ENCODE measurements at places on chromosomes 3 and 15.

DNA sequence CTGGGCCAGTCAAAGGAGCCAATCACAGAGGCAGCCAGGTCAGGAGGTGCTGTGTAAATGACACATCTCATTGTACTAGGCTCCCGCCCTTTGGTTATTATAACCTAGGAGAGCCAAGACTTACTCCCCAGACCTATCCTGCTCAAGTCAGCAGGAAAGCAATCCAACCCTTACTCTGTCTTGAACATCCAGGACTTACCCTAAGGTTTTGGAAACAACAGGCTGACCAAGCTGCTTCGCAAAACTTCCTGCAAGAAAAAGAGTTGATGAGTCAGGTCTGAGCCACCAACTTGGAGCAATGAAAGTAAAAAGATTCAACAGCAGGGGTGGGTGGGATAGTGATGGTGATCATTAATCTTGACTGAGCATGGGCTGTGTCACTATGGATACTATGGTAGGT lies 144.4 kb downstream of the MYLK start:
- DNase-seq: no peak

DNA sequence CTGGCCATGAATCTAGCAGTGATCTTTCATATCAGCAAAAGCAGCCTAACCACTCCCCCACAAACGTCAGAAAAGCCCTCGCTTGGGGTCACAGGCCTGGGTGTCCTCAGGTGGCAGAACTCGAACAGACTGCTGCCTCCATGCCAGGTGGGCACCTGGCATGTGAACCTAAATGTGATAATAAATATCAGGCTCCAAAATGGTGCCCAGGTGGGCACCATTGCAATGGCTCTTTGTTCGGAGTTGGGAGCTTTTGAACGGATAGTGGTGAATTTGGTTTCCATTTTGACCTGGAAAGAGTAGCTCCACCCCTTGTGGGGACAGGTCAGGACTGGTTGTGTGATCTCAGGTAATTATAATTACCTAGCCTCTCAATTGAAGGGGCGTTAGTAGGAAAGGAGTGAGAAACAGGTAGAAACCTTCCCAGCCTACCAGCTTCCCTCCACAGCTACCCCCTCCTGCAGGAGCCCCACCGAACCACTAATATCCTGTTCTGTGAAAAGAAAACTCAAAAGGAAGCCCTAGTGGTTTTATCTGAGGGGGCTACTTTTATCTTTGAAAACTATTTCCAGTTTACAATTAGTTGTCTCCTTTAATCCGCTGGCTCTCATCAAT lies 18.1 kb downstream of the MYO1E start:
- no peak for DNase-seq

DNA sequence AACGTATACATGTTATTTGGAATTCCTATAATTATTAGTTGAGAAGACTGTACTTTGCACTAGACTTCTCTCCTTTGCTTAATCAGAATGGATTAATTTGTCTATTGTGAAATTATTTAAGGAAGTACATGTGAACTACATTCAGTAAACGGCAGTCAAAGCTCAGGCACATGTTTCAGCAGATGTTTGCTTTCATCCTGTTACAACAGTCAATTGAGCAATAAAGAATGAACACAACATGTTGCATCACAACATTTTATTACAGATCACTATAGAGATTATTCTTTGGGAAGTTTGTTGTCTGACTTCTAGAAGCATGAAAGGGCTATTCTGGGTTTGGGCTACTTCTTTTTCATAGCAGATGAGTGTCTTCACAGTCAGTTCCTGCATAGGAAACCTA lies 39.2 kb downstream of the RAB27A start:
- no peak for DNase-seq

GRCh38 chr3:143100451-143100850 lies 19.1 kb upstream of the CHST2 start:
- no peak for DNase-seq

GRCh38 chr15:85710340-85710842 lies 84.3 kb downstream of the KLHL25 start:
- no peak for DNase-seq

GRCh38 chr3:197373096-197373495 lies 74.7 kb upstream of the DLG1 start:
- no peak for DNase-seq

DNA sequence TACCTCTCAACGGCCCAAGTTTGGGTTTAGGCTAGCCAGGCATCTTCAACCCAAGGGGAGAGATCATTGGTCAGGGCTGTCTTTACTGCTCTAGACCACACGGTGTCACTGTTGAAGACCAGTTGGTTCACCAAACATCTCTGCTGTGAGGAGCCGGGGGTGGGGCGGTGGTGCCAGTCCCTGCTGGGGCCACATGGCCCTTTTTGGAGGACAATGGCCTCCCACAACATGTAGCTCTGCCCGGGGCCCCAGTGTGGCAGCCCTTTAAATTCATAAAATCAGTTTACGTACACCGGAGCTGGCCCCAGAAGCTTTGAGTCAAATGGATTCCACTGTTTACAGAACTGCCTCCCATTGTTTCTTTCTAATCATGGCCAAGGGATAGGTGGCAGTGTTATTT lies 19.1 kb upstream of the TM4SF18 start:
- no peak for DNase-seq

- DNase-seq: no peak
Measured at GRCh38 chr3:23481011-23481615, 278.0 kb downstream of the UBE2E2 start.

DNA sequence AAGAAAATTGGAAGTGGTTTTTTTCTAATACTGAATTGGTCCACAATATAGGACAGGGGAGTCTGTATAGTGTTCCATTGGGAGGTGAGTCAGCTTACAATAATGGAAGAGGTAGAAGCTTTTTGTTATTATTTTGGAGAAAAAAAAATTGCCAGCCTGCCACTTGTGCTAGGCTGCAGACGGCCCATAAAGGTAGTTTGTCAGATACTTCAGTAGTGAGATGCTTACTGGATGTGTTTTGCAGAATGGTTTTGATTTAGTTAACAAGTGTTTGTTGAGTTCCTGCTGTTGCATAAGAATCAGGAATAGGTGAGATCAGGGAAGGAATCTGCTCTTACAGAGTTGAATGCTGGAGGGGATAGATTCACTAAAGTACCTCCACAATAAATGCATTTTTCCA lies 1.0 kb downstream of the DTWD1 start:
- no peak for DNase-seq

GRCh38 chr3:188153437-188154013 lies 432 bp upstream of the LPP start:
- DNase-seq: no peak

DNA sequence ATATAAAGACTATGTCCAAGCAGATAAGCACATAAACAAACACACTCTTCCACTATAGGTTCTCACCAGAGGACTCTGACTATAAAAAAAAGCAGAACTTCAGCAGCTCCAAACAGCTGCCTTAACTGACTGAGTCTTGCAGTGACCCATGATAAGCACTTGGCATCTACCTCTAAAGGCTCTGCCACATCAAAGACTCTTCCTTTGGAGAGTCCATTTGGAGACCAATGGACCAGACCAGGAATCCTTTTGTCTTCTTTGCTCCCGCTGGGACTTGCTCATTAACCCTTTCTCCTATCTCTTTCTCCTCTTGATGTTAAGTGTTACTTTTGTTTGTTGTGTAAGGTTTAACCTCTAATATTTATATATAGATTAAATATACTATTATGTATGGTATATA lies 424.1 kb downstream of the RSL24D1 start:
- no peak for DNase-seq

- no peak for DNase-seq
Measured at GRCh38 chr15:32966512-32966911, 228.0 kb downstream of the FMN1 start.

DNA sequence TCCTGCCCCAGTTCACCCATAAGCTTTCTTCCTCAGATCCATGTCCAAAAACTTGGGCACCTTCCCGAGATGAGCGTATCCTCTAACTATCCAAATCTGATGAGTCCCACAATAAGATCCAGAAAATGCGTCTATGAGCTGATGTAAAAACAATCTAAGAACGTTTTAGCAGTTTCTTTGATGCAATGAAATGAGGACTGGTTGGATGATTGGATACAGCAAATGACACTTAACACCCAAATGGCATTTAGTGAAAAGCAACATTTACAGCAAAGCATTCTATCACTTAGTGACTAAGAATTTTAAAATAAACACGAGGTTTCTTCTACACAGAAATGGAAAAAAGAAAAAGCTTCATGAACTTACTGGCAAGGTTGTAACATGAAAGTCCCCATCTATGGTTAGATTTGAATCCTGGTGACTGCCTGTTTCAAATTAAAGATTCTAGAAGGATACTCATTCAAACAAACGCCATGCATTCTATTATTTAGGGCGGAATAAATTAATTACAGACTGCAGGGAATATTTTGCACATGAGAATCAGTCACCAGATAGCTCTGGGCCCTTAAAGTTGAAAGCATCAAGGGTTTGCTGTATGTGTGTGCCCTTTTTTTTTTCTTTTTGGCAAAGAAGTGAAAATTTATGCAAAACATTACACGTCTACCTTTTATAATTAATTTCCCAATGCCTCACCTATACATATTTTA lies 598.6 kb downstream of the FOXP1 start:
- no peak for DNase-seq

DNA sequence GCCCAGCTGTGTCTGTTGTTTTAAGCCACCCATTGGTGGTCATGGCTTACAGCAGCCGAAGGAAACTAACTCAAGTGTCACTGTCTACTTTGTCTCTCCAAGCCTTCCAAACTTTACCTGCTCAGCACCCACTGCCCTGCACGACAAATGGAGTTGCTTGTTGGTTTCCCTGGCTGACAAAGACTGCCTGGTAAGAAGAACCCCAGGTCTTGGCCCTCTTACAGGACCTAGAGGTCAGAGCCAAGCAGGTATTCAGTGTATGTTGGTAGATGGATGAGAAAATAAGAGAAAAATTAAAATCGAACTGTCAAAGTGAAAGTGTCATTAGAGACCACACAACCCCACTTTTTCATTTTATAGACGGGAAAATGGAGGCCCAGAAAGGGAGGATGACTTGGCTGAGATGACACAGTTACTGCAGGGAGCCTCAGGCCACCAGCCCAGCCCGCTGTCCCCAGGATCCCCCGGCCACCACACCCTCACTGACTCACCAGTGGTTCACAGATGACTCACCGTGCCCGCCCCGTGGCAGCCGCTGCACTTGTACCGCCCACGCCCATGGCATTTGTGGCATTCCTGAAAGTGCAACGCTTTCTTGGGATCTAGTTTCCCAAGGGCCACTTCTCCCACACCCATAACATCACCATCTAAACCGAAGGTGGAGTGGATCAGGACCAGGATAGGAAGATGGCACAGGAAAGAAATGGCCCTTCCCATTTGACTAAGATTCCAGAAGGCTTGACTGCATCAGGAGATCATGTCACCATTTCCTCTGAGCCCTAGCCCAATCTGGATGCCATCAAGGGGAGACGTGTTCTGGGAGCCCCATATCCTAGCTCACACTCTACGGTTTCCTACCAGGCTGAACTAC lies 15.2 kb downstream of the SSUH2 start:
- peak; percentile 21 for DNase-seq

DNA sequence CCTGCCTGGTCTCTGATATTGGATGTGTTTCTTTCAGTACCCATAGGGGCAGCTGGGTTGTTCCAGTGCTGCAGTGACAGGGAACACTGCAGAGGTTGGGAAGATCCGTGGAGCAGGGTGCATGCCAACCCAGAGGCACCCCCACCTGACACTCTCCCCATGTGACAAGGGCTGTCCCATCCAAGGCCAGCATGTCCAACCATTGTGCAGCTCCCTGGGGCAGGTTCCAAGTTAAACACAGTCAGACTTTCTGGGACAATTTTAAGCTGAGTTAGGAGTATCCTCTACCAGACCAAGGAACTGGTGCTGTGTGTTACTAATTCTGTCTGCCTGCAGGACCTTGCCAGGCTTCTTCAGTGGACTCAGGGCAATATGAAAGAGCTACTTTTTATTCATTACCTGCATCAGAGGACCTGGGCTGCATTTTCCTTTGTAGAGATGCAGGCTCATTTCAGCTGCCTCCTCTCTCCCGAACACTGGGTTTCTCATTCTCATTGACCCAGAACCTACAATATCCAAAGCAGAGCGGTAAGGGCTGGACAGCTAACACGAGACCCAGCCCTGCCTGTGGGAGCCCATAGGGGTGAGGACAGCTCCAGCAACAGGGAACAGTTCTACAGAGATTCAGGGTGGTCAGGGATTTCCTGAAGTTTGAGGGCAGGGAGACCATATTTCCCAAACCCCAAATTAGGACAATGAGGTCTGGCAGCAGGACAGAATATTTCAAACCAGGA lies 72.7 kb downstream of the SPSB4 start:
- no peak for DNase-seq

DNA sequence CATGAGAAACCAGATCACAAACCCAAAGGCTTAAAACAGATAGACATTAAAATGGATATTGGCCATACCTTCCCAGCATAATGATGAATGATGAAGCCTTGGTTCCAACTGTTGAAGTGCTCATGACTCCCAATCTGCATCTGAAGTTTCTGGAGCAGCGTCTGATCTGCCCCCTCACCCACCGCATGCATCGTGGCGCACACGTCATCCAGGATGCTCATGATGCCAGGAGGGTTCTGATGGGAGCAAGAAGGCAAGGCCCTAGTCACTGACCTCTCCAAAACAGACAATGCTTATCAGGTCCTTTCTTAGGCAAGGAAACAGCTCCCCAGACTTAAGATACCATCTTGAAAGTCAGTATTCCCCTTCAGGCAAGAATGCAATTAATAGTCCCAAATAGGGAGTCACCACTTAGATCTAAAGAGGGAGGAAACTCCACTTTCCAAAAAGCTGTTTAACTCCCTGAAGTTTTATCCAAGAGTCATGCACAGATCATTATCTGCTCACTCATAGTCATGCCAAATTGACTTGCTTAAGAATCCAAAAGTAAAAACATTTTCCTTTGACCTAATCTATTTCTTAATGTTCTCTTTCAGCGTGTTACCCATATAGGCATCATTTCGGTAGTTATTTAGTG lies 2.1 kb downstream of the LDHAL6B start:
- DNase-seq: no peak

DNA sequence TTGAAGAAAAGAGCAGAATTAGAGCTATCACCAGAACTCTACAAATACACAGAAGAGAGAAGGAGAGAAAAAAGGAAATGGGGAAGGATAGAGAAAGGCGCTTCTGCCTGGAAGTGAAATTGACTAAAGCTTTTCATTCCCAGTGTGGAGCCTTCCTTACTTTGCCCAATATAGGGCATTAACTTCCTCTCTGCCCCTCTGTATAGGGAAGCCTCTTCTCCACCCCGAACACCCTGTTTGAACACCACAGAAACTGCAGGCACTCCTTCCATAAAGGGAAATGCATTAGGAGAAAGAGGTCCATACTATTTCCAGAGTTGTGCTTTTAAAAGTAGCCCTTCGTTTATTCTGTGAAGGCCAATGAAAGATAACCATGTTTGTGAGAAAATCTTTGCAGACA lies 248.5 kb downstream of the RAP2B start:
- DNase-seq: no peak

DNA sequence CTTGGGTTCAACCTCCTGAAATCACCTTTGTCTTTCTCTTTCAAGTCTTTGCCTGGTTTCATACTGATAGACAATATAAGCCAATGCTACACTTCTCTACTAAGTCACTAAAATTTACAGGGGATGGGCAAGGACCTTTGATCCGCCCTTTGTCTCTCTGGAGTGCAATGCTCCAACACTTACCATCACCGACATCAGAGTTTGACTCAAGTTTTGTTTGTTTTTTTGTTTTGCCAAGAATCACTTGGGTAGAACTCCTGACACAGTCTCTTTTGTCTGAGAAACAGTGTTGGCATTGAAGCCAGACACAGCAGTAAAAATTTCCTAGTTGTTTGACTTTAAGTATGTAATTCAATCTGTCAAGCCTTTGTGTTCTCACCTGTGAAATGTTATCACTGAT lies 29.3 kb downstream of the NFKBIZ start:
- no peak for DNase-seq

Measured in stimulated activated CD4-positive, alpha-beta T cell treated with anti-CD3 and anti-CD28 coated beads, Interleukin-15, amount 100 ng/mL, for 1 hour (primary cell).